HCT116 (cell line): ENCODE measurements at places on chromosomes 6 and 20.

GRCh38 chr6:159390381-159390780 is 221.2 kb downstream of the FNDC1 start:
- no peak for DNase-seq

GRCh38 chr20:40741507-40742106 is 52.6 kb upstream of the MAFB start:
- DNase-seq = peak; percentile 56

GRCh38 chr6:101537753-101538316 is 144.3 kb downstream of the GRIK2 start:
- no peak for DNase-seq

DNA sequence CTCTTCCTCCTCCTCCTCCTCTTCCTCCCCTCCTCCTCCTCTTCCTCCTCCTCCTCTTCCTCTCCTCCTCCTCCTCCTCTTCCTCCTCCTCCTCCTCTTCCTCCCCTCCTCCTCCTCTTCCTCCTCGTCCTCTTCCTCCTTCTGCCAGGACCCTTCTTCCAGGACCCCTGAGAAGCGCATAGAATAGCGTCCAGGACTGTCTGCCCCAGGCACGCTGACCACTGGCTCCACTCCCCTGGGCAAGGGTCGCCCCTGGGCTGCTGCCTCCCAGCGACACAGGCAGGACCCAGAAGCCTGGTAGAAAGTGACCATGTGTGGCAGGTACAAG is 42.4 kb upstream of the BHLHE23 start:
- no peak for DNase-seq

- DNase-seq = no peak
Observed at GRCh38 chr20:33679758-33680485, 5.7 kb upstream of the NECAB3 start.

GRCh38 chr20:63121246-63121645 is 94.7 kb downstream of the YTHDF1 start:
- DNase-seq = no peak

DNA sequence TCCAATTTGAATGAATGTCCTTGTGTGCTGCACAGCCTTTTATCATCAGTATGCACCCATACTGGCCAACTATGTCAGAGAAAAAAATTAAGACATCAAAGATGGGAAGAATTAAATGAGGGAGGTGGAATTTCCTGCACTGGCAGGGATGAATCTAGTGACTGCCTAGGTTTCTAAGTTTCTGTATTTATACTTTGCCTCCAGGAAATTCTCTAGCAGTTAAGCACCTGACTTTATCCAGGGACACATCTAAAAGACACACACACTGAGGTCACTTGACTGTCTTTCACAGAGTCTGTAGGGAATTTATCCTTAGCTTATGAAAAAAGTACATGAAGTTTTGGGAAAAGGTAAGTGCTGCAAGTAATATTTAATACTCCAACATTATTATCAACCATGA is 636.5 kb upstream of the PTCHD4 start:
- no peak for DNase-seq
